ENCODE measurements at places on chromosomes 7 and 10.
A peak's percentile ranks its signal among the peaks of the same experiment; 100 is the strongest.

- DNase-seq: no peak
Observed at GRCh38 chr7:46109437-46109836, 188.4 kb upstream of the IGFBP3 start.

GRCh38 chr10:113979409-113979808 lies 64.3 kb upstream of the ADRB1 start:
- no peak for DNase-seq

- no peak for DNase-seq
Observed at GRCh38 chr10:21518149-21518640, 7.3 kb downstream of the SKIDA1 start.

GRCh38 chr7:26151953-26152781 lies at the start of gene NFE2L3:
TSS of gene NFE2L3 (plus strand) at chr7:26152198. CDS start at chr7:26152499, 301 bp downstream.
- DNase-seq: peak; percentile 91

- no peak for DNase-seq
Observed at GRCh38 chr7:140646931-140647647, 6.5 kb upstream of the DENND2A start.

DNA sequence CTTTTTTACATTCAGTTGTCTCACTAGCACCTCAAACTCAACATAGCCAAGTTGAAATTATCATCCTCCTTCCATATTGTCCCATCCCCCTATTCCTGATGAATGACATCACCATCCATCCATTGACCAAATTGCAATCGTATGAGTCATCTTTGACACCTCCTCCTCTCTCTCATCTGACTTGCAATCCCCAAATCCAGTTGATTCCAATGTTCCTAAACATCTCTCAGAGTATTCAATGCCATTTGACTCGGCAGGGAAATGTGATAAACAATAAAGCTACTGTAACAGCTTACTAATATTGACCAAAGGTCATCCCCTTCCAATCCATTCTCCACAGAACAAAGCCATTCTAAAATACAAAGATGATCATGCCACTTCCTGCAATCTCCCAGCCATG lies 1047.8 kb downstream of the NRG3 start:
- DNase-seq: no peak

DNA sequence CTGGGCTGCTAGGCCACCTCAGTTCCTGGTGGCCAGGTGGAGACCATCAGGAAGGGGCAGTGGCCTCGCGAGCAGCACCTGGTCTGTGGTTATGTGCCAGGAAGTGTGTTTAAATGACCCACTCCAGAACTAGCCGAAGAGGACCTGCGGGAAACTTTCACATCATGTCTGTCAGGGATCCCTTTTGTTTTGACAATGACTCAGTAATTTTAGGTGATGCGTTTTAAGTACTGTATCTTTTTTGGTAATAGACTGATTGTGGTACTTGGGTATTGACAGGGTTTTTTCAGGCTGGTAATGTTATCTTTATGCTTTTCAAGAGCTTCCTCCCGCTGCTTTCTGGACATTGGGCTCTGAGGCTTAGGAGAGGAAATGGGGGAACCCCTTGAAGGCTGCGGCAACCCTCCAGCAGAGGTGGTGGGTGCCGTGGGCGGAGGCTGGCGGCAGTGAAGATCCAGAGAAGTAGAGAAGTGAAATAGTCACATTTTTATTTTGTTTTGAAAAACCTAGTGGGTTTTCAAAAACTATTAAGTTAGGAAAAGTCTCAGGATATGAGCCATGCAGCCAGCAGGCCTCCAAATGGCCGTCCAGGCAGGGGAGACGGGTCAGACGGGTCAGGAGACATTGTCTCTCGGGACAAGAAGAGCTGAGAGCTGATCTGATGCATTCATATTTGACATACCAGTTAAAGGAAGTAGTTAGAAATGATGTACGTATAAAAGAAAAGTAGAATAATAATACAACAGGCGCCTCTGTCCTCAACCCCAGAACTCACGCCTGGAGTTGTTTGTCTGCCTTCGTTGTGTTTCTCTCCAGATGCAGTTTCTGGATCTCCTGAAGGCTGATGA lies 27.7 kb downstream of the PPP2R2D start:
- DNase-seq: peak; percentile 49
